ENCODE measurements at places on chromosomes 5 and 9.

GRCh38 chr9:120579139-120580050 lies 572 bp downstream of the CDK5RAP2 start:
- DNase-seq, result no peak

GRCh38 chr5:174300118-174300940 lies 254.8 kb downstream of the NSG2 start:
- DNase-seq, result no peak

DNA sequence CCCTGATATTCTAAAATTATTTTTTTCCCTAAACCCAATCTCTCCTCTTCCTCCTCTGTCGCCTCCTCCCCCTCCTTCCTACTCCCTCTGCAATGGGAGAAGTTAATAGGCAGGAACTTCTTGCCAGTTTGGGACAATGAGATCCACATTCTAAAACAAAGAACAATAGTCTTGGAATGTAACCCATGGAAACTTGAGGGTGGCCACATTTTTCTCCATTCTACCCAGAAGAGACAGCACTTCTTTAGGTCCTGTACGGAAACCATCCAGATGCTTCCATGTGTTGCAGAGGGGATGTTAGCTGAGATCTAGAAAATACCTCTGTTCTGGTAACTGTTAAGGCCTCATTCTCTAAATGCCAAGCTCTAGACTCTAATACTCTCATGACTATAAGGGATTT lies 10.0 kb downstream of the SPARC start:
- DNase-seq, result no peak

- DNase-seq, result no peak
Measured at GRCh38 chr5:133845271-133845670, 123.2 kb downstream of the C5orf15 start.

DNA sequence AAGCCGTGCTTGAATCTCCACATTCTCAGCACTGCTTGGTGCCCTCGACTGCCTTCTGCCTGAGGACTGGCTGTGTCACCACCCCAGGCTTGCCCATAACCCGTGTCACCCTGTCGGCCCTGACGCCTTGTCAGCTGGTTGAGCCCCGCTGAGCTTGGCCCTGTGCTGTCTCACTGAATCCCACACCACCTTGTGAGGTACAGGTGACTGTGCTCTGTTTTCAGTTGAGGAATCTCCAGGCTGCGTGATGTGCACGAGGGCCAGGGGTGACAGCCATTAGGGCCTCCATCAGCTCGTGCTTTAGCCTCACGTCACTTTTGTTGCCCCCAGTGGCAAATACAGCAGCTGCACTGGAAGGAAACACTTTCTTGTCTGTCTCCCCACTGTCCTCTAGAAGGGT lies 90.7 kb downstream of the CACNA1B start:
- DNase-seq, result no peak

DNA sequence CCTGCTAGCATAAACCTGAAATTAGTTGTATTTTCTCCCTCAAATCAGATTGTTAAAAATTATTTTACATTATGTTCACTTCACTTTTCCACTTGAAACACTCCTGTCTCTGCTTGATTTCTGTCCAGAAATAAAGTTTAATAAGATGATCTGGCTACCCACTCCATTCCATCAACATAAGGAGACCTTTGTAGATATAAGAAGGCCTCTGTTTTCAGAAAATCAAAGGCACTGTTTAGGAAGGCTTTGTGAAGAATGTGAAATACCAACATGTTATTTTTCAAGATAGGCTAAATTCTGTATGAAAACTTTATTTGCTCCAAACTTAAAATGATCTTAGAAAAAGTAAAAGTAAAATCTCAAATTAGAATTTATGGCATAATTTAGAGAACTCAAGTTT lies 15.1 kb downstream of the RHOBTB3 start:
- DNase-seq, result no peak

DNA sequence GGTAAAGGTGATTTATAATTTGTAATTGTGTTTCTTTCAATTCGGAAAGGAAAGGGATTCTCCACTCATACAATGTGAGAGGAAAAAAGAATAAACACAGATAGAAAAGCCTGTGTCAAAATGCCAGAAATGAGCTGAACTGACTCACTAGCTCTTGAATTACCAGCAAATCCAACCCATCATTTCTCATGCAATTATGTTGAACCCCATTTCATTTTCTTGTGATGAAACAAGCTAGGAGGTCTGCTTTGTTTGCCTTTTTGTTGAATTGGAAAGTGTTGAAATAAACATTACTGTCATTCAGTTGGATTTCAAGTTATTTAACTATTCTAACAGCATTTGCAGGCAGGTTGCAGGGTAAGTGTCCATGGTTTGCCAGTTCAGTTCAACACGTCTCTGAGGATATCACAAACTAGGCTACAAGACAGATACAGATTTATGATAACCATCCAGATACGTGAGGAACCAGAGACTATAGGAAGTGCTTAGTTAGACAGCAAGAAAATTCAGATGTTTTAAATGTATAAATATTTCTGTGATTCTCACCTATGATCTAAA lies 547.2 kb downstream of the MAT2B start:
- no peak for DNase-seq

GRCh38 chr5:73858776-73859175 lies 232.8 kb downstream of the ARHGEF28 start:
- DNase-seq, result no peak

DNA sequence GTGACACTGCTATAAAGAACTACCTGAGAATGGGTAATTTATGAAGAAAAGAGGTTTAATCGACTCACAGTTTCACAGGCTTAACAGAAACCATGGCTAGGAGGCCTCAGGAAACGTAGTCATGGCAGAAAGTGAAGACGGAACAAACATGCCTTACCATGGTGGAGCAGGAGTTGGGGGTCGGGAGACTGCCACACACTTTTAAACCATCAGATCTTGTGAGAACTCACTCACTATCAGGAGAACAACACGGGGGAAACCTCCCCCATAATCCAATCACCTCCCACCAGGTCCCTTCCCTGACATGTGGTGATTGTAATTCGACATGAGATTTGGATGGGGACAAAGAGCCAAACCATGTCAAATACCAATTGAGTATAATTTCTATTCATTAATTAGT lies 2392.6 kb upstream of the C9orf72 start:
- no peak for DNase-seq

DNA sequence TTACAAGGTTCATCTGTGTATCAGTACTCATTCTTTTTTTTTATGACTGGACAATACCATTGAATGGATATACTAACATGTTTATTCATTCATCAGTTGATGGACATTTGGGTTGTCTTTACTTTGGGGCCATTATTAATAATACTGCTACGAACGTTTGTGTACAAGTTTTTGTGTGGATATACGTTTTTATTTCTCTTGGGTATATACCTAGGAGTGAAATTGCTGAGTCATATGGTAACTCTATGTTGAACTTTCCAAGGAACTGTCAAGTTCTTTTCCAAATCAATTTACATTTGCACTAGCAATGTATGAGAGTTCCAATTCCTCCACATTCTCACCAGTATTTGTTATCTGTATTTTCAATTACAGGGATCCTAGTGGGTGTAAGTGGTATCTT lies 12.0 kb upstream of the LECT2 start:
- DNase-seq, result no peak

GRCh38 chr5:12017007-12017406 lies 112.8 kb upstream of the CTNND2 start:
- no peak for DNase-seq

- no peak for DNase-seq
Measured at GRCh38 chr9:99515093-99515492, 293.0 kb downstream of the SEC61B start.

DNA sequence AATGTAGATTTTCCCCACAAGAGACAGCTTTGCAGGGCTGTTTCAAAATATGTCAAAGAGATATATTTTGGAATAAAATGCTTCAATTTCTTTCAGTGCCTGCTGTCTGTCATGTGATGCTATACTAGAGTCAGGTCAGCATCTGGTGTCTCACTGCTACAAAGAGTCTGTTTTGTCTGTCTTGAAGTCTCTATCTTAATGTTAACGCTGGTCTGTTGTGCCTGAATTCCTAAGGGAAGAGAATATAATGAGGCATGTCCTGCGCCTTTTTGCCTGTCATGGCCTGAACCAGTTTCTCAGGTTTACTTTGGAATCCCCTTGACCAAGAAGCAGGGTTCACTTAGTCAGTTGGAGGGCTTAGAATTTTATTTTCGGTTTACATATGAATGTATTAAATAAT lies 176.4 kb downstream of the PDZD2 start:
- DNase-seq, result no peak

DNA sequence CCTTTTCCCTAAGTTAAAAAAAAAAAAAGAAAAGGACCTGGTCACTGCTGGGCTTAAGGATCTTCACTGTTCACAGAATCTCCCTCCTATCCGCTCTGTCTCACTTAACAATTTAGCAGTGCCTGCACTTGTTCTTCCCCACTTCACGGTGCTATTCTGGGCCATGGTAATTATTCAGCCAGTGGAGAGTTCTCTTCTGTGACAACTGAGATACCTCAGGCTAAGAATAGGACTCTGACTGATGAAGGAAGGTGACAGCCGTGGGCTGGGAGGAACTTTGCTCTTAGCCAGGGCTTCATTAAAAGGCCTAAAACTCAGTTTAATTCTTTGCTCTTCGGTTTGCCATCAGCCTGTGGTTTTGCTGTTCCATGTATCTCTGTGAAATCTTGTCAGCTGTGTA lies 51.9 kb upstream of the ENTREP1 start:
- DNase-seq, result no peak

GRCh38 chr9:94932652-94933510 lies 206.4 kb downstream of the AOPEP start:
- no peak for DNase-seq

DNA sequence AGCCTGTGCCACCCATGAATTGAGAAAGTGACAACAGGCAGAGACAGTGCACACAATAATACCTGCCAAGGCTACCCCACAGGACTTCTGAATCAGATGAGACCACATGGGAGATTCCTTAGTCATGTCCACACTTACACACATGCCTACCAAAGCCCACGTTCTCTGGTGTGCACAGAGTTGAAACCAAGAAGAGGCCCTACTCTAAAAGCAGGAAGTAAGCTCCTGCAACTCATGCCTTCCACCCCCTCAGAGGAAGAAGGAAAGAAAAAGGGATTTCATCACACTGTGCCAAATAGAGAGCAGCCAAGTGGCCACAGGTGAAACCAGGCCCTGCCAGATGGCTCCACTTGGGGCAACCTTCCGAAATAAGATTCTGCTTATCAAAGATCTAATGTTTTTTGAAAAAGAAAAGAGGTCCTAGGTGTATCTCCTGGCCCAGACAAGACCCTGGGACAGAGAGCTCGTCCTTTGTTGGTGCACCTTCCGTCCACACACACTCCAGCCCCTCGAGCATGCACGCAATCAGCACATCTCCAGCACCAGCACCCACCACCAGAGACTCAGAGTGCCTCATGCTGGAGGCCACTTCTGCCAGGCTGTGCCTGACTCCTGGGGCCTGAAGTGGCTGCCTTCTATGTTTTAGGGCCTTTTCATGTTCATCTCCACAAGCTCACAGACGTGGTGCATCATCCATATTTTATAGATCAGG lies 114.6 kb upstream of the SPOCK1 start:
- DNase-seq, result no peak

GRCh38 chr5:149345892-149346222 lies 558 bp downstream of the GRPEL2 start:
- no peak for DNase-seq

DNA sequence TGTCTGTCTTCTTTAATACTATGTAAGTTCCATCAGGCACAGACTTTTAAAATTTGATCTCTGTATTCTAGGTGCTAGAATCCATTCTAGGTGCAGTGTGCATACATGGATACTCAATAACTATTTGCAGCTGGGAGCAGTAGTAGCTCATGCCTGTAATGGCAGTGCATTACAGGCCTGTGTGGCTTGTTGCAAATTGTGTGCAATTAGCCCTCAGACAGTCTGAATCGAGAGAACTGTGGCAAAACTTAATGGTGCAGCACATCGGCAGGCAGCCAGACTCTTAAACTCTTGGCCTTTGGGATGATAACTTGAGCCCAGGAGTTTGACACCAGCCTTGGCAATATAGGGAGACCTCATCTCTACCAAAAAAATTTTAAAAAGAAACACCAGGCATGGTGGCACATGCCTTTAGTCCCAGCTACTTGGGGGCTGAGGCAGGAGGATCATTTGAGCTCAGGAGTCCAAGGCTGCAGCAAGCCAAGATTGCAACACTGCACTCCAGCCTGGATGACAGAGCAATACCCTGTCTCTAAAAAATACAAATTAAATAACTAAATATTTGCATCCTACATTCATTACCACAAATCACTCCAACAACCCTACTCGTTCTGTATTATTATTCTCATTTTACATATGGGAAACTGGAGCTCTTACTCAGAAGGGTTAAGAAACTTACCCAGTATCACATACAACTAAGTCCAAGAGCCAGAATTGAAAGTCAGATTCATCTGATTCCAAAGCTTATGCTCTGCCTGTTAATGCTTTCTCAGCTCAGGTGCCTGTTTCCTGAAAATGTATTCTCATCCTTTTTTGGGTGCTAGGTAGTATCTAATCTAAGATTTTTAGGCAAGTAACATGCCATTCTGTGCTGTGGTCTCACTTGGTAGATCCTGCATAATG lies 30.1 kb downstream of the PRKACG start:
- no peak for DNase-seq

DNA sequence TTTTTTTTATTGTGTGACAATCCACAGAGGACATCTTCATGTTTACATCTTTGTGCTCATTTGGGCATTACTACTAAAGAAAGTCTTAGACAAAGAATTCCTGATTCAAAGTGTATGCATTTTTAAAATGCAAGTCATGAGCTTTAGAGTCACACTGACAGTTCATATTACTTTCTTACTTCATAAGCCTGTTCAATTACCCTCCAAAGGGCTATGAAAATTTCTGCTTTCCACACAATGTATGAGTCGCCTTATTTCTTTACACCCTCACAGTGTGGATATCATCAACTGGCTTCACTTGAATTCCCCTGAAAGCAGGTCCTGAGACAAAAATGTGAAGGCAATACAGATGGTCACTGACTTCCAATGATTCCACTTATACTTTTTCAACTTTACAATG lies 280.4 kb upstream of the PTGER4 start:
- DNase-seq, result no peak

- no peak for DNase-seq
Measured at GRCh38 chr9:33798545-33798944, 3.2 kb downstream of the PRSS3 start.

DNA sequence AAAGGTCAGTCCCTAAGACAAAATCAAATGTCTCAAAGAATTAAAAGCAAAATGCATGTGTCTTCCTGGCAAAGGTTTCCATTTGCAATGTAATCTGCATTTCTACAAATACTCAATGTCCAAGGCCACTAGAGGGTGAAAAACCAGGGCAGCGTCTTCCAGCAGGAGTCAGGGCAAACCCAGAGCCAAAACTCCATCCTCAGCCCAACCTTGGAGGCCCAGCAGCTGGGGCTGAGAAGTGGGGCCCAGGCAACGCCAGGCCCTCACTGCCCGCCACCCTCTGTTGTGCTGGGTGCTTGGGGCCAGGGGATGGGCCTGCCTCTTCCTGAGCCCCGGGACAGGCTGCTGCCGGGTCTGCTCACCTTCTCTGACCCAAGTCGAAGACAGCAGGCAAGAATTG lies 200.1 kb downstream of the PAX5 start:
- no peak for DNase-seq

GRCh38 chr9:136942881-136943230 lies 1.7 kb downstream of the FBXW5 start:
- no peak for DNase-seq

All from KG1 (cell line).